ENCODE measurements at places on chromosomes 16 and 17.

GRCh38 chr17:66947311-66947710 is 17.2 kb upstream of the CACNG4 start:
- DNase-seq: no peak

DNA sequence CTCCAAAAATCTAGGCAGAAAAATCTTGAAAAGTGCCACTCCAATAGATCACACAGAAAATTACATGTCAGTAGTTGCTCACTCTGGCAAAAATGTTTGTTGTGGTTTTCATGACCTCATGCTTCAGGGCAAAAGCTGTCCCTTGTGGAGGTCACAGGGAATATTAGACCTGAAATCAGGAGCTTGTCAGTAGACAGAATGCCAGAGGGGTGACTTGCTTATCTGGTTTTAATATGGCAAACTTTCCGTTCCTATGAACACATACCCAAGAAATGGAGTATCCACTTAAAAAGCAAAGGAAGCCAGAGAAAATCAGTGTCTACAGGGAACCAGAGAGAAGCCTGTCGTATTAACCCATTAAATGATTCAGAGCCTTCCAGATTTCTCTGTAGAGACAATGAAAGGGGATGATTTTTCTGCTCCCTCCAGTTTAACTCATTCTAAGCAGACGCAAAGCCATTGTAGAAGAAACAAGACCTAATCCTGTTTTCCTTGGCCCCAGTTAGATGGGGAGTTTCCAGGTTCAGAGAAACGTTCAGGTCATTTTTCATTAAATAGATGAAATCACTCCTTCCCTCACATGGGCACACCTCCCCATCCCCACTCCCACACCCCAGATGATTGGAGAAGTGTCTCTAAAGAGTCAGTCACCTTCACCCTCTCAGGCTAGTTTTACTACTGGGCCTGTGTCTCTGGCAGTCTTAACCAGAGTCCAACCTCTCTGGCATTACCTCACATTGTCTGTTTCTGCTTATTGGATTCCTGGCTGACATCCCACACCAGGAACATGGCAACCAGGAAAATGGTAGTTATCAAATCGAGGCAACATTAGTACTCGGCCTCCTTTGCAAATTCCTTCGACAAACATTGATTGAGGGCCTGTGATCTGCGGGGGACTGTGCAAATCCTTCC is 6.0 kb downstream of the SOX9 start:
- no peak for DNase-seq

DNA sequence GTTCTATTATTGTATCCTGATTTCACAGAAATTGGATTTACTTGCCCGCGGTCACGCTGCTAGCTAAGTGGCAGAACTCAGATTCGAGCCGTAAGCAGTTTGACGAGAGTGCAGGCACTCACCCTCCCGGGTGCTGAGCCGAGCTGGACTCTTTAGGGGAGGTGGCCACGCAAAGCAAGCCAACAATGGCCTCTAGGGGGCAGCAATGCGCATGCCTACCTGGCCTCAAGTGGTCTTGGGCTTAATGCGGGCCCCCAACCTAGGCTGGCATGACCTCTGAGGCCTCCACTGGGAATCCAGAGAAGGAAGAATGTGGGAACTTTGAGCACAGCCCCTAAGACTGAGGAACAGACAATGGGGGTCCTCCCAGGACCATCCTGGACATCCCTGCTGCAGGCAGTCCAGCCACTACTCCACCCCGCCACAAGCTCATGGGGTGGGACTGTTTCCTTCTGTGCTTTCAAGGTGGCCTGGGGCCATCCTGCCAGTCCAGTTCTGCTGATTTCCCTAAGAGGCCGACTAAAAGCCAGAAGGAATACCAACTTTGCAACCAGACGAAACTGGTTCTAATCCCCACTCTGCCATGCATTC is 276.5 kb downstream of the XYLT1 start:
- peak; percentile 24 for DNase-seq

GRCh38 chr16:1338119-1338730 is 4.8 kb downstream of the BAIAP3 start:
- no peak for DNase-seq

DNA sequence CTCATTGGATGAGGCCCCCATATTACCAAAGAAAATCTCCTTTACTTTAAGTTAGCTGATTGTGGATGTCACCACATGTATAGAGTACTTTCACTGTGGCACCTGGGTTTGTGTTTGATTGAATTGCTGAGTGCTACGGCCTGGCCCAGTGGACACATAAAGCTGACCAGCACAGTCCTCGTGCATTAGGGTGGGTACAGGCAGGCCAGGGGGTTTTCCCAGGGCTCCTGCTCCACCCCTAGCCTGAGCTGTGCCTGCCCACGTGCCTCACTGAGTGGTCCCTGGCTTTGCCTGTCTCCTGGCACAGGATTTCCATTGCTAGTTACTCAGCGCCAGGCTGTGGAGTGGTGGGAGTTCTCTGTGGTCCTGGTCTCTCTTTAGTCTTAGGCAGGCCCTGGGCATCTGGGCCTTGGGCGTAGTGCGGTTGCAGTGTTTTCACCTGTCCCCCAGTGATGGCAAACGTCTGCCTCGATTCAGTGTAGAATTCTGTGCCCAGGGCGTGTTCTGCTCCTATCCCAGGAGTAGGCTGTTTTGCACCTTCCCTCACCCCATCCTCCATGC is 86.0 kb downstream of the RPTOR start:
- DNase-seq: no peak

- DNase-seq: no peak
Observed at GRCh38 chr16:76278980-76279379, 1.8 kb downstream of the CNTNAP4 start.

GRCh38 chr16:79076047-79076767 is 524.3 kb downstream of the MAF start:
- no peak for DNase-seq

- no peak for DNase-seq
Observed at GRCh38 chr17:17164676-17165075, 41.5 kb downstream of the PLD6 start.

GRCh38 chr16:73315645-73316044 is 267.7 kb upstream of the ZFHX3 start:
- DNase-seq: no peak

- no peak for DNase-seq
Observed at GRCh38 chr16:55392701-55393100, 68.7 kb downstream of the IRX6 start.

DNA sequence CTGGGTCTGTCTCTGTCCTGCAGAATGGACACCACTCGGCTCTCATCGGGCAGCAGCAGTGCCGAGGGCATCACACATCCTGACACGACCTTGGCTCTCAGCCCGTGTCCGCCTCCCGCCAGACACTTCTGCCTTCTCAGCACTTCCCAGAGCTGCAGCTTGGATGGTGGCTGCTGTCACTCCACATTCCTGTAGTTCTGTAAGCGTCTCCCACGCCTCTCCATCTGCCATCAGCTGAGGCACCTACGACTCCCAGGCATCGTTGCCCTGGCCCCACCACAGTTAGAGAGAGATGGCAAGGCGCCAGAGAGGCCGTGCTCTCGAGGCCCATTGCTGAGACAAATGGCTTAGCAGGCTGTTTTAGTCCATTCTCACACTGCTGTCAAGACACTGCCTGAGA is 195.9 kb upstream of the CHMP6 start:
- no peak for DNase-seq
